ENCODE measurements at places on chromosomes 5 and 9.

- no peaks in the 10 kb centered on the region for H3K4me1 ChIP-seq
- no peaks in the 10 kb centered on the region for H3K27me3 ChIP-seq
- no peak overlapping the region for H3K27ac ChIP-seq
These were observed 27.1 kb upstream of the MTMR12 start for GRCh38 chr5:32339878-32340277.

DNA sequence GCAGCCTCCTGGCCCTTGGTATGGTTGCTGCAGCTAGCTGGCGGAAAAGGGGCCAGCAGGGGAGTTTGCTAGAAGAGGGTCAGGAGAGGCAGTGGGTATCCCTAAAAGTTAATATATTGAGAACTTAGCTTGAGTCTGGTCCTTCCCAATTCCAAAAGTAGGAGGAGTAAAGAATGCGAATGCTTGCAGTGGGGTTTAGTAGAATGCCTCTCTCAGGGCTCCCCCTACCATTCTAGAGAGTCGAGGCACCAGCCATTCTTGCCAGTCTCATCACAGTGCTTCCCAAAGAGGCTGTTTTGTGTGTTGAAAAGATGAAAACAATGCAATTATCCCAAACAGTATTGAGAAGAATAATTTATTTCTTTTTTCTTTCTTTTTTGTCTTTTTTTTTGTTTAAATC, 26.4 kb downstream of the TTC39B start:
- H3K4me3 ChIP-seq: no peak overlapping the region
- peaks cover 7% of the 10 kb centered on the region for H3K4me1 ChIP-seq
- H3K27me3 ChIP-seq: no peaks in the 10 kb centered on the region
- DNase-seq: no peak
- no peak overlapping the region for H3K27ac ChIP-seq

- peaks cover 10% of the 10 kb centered on the region for H3K4me1 ChIP-seq
- H3K27me3 ChIP-seq: no peaks in the 10 kb centered on the region
- no peak overlapping the region for H3K27ac ChIP-seq
- no peaks in the 10 kb centered on the region for H3K36me3 ChIP-seq
These were observed 55.3 kb downstream of the WNK2 start for GRCh38 chr9:93238953-93239925.

- H3K36me3 ChIP-seq: no peaks in the 10 kb centered on the region
- DNase-seq: no peak
- no peak overlapping the region for H3K27ac ChIP-seq
- H3K4me3 ChIP-seq: no peak overlapping the region
- no peaks in the 10 kb centered on the region for H3K4me1 ChIP-seq
These were observed 268.2 kb upstream of the TAS2R1 start for GRCh38 chr5:9898319-9898718.

- H3K4me3 ChIP-seq: no peak overlapping the region
- no peaks in the 10 kb centered on the region for H3K36me3 ChIP-seq
- H3K27me3 ChIP-seq: no peaks in the 10 kb centered on the region
- no peak overlapping the region for H3K27ac ChIP-seq
- no peak for DNase-seq
These were observed 1234.8 kb upstream of the C9orf72 start for GRCh38 chr9:28808042-28808441.

DNA sequence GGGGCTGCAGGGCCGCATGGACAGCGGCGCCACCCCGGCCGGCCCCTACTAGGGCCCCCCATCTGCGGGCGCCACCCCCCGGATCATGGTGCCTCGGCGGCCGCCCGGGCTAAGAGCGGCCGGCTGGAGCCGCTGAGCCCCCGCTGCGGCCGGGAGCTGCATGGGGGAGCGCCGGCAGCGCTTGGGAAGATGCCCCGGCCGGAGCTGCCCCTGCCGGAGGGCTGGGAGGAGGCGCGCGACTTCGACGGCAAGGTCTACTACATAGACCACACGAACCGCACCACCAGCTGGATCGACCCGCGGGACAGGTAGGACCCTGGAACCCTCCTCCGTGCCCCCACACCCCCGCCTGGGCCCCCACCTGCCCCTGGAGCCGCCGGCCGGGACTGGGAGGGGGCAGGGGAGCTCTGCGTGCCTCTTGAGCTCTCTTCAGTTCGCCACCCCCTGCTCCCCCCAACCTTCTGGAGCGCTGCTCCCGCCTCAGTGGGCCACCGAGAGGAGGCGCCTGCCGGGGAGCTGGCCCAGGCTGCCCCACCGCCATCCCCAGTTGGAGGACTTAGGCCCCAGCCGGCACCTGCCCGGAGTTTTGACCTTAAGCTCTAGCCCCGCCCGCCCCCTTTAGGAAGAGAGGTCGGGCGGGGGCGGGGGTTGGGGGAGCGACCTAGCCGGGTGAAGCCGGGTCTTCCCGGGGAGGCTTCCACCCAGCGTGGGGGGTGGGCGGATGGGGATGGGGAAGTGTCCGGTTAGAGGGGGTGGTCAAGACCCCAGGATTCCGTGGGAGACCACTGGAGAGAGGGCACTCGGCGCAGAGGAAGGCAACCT, 730 bp downstream of the WWC1 start:
- H3K27ac ChIP-seq: no peak overlapping the region
- H3K4me1 ChIP-seq: no peaks in the 10 kb centered on the region
- DNase-seq: no peak
- H3K36me3 ChIP-seq: no peaks in the 10 kb centered on the region

- no peaks in the 10 kb centered on the region for H3K4me1 ChIP-seq
- no peak overlapping the region for H3K27ac ChIP-seq
- H3K4me3 ChIP-seq: no peak overlapping the region
- no peaks in the 10 kb centered on the region for H3K27me3 ChIP-seq
These were observed 17.2 kb downstream of the SPTLC1 start for GRCh38 chr9:92097997-92098482.

DNA sequence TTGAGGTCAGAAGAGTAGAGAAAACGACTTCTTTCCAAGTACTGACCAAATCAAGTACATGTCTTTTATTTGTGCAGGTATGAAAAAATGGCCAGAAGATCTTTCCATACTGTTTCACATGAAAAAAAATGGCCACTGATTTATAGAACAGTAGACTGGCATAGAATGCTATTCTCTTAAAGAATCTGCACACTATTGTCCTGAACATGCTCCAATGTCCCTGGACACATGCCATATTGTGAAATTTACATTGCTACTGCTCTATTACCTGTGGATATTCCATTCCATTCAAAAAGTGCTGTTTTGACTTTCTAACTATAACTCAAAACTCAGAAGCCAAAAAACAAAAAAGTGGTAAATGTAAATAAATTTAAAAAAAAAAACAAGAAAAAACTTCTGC, 60.6 kb downstream of the FBXL17 start:
- DNase-seq: no peak
- no peaks in the 10 kb centered on the region for H3K4me1 ChIP-seq
- H3K27ac ChIP-seq: no peak overlapping the region

DNA sequence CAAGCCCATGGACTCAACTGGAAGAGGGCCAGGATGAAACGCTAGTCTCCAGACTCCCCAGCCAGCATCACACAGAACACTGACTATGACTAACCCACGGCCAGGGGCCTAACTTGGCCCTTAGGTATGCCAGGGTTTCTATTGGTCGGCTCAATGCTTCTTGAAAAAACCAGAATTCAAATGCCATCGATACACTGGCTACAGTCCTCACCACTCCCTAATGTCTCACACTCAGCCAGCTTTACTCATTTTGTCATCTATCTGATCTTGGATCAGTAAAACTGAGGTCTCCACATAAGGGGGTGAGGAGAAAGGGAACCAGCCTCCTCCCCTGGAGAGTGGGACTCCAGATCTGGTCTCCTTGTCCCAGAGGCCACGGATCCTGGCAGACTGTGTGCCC, 59.5 kb upstream of the FUBP3 start:
- DNase-seq: no peak
- peaks cover 4% of the 10 kb centered on the region for H3K27me3 ChIP-seq
- no peaks in the 10 kb centered on the region for H3K4me1 ChIP-seq

- H3K36me3 ChIP-seq: no peaks in the 10 kb centered on the region
- no peaks in the 10 kb centered on the region for H3K27me3 ChIP-seq
- no peak for DNase-seq
- peaks cover 59% of the 10 kb centered on the region for H3K4me1 ChIP-seq
- H3K27ac ChIP-seq: no peak overlapping the region
- H3K4me3 ChIP-seq: no peak overlapping the region
These were observed 11.4 kb downstream of the FAM219A start for GRCh38 chr9:34446951-34447350.

- no peaks in the 10 kb centered on the region for H3K27me3 ChIP-seq
- DNase-seq: no peak
- H3K36me3 ChIP-seq: no peaks in the 10 kb centered on the region
- no peak overlapping the region for H3K27ac ChIP-seq
- no peak overlapping the region for H3K4me3 ChIP-seq
These were observed 393.3 kb downstream of the DMRT2 start for GRCh38 chr9:1443450-1443849.

GRCh38 chr5:167255926-167256325, 1035.5 kb upstream of the WWC1 start:
- no peak for DNase-seq
- no peak overlapping the region for H3K4me3 ChIP-seq
- H3K27me3 ChIP-seq: no peaks in the 10 kb centered on the region
- no peak overlapping the region for H3K27ac ChIP-seq
- H3K4me1 ChIP-seq: no peaks in the 10 kb centered on the region
- H3K36me3 ChIP-seq: no peaks in the 10 kb centered on the region

DNA sequence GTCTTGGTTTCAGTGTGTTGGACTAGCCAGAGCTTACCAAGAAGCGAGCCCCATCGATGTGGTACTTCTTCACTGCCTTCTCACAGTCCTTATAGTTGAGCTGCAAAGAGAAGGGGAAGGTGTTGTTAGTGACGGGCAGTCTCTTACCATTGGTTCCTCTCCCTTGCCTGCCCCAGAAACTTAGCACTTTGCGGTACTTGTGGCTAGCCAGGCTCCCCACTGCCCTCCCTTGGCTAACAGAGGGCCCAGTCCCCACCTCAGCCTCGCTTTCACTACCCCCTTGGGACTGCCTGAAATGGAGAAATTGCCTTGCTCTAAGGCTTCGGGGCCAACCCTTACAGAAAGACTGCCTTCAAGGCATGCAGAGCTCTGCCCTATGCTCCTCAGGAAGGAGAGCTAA, 4.3 kb downstream of the LCP2 start:
- H3K27ac ChIP-seq: no peak overlapping the region
- H3K4me3 ChIP-seq: no peak overlapping the region
- H3K4me1 ChIP-seq: no peaks in the 10 kb centered on the region

DNA sequence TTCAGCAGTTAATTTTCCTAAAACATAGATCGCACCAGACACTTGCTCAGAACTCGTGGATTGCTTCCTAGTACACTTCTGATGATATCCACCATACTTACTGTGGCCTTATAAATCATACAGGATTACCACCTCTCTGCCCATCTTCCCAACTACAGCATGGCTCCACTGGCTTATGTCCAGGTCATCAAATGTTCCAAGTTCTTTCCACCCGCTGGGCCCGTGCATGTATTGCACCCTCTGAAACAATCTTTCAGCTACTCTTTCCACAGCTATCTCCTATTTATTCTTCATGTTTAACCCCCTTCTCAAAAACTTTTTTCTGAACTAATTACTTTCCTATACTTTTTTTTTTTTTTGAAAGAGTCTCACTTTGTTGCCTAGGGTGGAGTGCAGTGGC, 18.5 kb downstream of the FBXW2 start:
- no peak overlapping the region for H3K4me3 ChIP-seq
- no peak for DNase-seq
- H3K27ac ChIP-seq: no peak overlapping the region
- no peaks in the 10 kb centered on the region for H3K36me3 ChIP-seq
- no peaks in the 10 kb centered on the region for H3K4me1 ChIP-seq
